Stimulated activated CD8-positive, alpha-beta memory T cell treated with anti-CD3 and anti-CD28 coated beads, Interleukin-2, amount 100 ng/mL, for 1 hour (primary cell): ENCODE measurements at places on chromosomes 3 and 15.
A peak's percentile ranks its signal among the peaks of the same experiment; 100 is the strongest.

GRCh38 chr3:116647996-116648395 lies 61.6 kb upstream of the TUSC7 start:
- DNase-seq, result no peak

GRCh38 chr3:58356054-58356453 lies 23.4 kb downstream of the PXK start:
- DNase-seq, result no peak

DNA sequence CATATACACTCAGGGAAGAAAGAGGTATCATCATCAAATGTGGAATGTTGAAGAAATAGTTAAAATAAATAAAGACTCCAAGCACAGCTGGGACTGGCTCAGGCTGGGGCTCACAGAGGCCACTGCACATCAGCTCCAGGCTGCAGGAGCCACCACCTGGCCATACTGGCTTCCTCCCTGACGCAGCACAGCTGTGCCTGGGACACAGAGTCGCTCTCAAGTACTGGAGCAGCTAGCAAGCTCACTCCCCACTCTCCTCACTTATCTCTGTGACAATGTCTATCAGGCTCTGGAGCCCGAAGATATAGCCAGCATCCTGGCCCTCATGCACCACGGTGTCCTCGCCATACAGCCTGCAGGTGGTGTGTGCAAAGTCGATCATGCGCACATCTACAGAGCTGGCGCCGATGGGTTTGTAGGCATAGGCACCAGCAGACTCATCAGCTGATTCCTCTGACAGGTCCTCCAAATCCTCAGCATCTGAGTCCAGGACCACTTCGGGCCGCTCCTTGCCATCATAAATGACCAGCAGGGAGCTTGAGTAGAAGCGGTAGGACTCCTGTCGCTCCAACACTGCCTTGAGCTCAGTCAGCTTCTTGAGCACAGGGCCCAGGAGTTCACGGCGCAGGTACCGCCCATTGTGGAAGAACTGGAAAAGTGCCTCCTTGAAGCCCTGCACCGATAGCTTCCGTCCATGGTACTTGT lies 2.5 kb upstream of the NCKIPSD start:
- no peak for DNase-seq

- peak; percentile 52 for DNase-seq
These were observed 29.2 kb downstream of the AP3B2 start for GRCh38 chr15:82680200-82681102.

DNA sequence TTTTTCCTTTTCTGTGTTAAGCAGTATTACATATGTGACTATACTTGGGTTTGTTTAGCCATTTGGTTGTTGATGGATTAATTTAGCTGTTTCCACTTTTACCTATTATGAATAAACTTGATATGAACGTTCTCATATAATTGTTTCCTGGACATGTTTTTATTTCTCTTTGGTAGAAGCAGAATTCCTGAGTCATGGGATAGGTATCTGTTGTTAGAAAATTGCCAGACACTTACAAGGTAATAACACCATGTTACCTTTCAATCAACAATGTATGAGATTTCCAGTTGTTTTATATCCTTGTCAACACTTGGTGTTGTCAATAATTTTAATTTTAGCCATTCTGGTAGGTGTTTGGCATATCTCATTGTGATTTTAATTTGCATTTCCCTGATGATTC lies 475.4 kb downstream of the IGSF11 start:
- no peak for DNase-seq
